Activated CD4-positive, alpha-beta T cell treated with anti-CD3 and anti-CD28 coated beads, Interleukin-2, amount 50 U/mL, for 24 hours (primary cell): ENCODE measurements at places on chromosomes 13 and 19.

DNA sequence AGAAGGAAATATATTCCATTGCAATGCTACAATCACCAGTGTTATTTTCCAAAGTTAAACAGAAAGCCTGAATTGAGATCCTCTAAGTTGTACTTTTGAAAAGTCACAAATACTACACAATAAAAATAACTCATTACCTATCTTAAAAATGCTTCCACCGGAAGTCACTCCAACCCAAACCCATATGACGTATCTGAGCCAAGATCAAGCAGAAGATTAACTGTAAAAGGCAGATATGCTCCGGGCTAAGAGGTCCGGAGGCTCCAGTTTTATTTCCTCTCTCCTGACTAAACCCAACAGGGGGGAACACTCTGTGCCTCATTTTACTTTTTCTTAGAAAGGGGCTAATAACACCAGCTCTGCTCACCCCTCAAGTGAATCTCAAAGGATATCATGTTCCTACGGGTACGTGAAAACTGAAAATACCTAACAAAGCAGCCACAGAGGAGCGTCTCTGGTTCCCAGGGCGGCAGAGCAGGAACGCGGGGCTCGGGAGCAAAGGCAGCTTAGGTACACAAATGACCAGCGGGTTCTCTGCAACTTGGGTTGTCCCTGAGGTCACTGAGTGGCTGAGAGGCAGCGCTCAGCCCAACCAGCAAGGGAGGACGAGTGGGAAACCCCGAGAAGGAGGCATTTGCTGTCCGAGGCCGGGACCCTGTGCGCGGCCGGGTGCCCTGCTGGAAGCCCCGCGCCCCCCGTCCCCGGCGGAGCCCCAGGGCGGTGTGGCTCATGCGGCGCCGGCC, 750 bp downstream of the RAB20 start:
- no peak for DNase-seq

- DNase-seq = no peak
Observed at GRCh38 chr19:56905631-56906150, 65.2 kb upstream of the PEG3 start.

DNA sequence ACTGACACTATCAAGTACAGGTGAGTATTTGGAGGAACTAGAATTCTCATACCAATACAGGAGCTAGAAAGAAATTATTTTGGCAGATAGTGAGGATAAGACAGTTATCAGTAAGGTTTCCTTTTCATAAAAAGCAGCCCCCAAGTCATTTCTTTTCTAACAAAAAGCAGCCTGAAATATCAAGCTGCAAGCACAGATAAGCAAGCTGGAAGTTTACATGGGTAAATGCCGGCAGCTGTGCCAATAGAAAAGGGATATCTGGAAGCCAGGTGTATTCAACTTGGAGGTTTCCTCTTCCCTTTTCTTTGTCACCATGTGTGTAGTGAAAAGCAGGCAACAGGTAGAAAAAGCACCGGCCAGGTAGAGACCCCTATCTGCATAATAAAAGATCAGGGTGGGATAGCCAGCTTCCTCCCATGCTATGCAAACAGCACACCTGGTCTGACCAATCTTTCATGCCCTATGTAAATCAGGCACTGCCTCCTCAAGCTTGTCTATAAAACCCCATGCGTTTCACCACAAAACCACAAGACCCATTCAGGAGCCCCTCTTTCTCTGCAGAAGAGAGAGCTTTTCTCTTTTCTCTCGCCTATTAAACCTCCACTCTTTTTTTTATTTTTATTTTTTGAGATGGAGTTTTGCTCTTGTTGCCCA, 22.9 kb downstream of the CYP4F2 start:
- DNase-seq = no peak

DNA sequence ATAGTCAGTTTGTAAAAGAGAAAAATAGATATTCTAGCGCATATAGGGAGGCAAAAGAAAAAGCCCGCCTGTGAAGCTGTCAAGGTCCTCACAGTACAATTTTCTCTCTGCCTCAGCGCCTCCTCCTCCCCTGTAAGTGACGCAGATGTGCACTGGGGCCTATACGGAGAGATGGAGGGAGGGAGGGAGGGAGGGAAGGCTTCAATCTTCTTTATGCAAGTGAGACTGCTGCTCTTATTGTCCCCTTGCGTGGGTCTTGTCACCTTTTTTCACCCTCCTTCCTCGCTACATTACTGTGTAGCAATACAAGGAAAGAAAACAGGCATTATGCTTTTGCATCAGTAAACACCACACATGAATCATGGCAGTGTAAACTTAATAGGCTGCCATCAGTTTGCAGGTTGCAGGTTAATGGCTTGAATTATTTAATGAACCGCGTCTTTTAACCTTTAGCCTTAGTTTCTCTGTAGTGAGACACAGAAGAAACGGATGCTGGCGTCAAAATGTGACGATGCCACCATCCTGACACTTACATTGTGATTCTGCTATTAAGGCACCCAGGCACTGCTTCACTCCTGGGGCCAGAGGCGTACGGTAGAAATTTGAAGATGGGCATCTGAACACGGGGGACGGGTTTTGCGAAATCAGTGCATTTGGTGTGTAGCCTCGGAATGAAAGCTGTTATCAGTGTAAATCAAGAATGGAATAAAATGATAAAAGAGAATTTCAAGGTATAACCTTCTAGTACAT, at the start of gene KLHL1:
TSS of gene KLHL1 (minus strand) at position 97 of the 750 bp plus-strand sequence. CDS start 753 bp downstream, outside the sequence.
- no peak for DNase-seq

DNA sequence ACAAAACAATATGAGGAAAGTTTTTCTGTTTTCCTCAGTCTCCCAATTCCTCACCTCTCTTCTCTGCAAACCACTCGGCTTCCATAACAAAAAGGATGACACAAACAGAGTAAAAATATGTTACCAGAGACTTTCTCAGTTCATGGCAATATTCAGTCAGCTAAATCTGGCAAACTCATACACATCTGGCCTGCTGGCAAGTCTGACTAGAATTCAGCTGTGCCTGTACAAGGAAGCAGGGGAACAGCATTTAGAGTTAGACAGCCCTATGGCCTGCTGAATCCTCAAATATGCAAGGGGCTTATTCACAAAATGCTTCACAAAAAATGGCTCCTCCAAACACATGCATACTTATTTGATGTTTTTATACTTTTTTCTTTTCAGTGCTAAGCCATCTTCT, 227.8 kb downstream of the ENOX1 start:
- DNase-seq = no peak

DNA sequence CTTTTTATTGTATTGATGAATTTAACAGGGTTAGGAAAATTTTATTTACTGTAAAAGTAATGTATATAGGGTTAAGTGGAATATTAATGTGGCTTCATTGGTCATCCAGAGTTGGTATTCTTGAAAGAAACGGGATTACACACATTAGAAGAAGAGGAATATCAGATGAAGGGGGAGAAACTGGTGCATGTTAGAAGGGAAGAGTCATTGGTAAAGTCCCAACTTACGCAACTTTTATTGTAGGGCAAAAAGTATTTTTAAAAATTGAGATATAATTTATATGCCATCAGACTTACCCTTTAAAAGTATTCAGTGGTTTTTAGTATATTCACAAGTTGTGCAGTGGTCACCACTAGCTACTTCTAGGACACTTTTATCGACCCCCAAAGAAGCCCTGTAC, 47.3 kb downstream of the DNAJC3 start:
- no peak for DNase-seq

DNA sequence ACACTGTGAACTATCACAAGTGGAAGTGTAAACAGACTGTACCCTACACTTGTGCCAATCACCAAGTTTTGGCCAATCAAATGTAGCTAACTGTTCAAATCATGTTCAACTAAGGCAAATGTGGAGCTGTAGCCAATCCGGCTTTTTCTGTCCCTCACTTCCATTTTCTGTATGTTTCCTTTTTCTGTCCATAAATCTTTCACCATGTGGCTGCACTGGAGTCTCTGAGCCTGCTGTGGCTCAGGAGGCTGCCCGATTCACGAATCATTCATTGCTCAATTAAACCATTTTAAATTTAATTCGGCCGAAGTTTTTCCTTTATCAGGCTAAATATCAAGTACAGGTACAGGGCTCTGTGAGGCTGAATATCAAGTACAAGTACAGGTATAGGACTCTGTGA, 216.5 kb downstream of the RFC3 start:
- DNase-seq = no peak

GRCh38 chr19:44260695-44261446, 1.2 kb downstream of the ZNF233 start:
- no peak for DNase-seq

GRCh38 chr13:50425772-50426171, 410.5 kb downstream of the KCNRG start:
- DNase-seq = no peak

GRCh38 chr19:2917275-2918184, 16.8 kb downstream of the ZNF57 start:
- DNase-seq = no peak

- DNase-seq = no peak
Observed at GRCh38 chr13:104571161-104571892, 1505.1 kb upstream of the SLC10A2 start.

DNA sequence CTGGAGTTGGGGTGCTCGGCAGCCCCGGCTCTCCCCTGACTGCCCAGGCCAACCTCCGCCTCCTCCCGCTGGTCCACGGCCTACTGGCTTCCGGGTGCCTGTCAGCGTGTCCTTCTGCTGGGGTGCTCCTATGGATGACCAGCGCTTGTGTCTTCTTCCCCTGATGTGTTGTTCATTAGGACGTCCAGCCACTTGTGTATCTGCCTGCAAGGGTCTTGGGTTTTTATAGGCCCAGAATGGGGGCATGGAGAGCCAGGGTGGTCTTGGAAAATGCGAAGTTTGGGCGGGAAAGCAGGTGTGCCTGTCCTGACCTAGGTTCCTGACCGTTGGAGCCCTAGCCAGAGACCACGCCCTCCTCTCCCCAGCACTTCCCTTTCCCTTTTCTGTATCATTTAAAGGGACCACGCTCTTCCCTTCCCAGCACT, 139.8 kb downstream of the SLITRK5 start:
- DNase-seq = no peak

GRCh38 chr19:29785955-29786589, 25.7 kb upstream of the CCNE1 start:
- no peak for DNase-seq
